ENCODE measurements at places on chromosomes 7 and 10.

DNA sequence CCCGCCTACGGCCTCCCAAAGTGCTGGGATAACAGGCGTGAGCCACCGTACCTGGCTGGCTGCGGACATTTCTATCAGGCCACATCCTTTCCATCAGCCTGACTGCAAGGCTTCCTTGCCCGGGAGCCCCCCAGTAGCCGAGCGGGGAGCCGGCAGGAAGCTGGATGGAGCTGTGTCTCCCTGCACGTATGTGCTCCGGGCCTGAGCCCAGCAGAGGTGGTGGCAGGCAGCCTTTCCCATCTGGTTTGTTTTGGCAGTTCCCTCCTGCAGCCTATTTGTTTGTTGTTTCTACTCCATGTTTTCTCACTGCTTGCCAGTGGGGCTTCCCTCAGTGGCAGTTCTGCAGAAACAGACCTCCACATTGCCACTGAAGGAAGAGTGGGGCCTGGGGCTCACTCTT, 5.4 kb downstream of the POP7 start:
- DNase-seq, result no peak

- no peak for DNase-seq
Observed at GRCh38 chr7:33757050-33757449, 148.3 kb upstream of the BMPER start.

- DNase-seq, result no peak
Observed at GRCh38 chr7:151198945-151199848, 11.1 kb downstream of the H2BK1 start.

DNA sequence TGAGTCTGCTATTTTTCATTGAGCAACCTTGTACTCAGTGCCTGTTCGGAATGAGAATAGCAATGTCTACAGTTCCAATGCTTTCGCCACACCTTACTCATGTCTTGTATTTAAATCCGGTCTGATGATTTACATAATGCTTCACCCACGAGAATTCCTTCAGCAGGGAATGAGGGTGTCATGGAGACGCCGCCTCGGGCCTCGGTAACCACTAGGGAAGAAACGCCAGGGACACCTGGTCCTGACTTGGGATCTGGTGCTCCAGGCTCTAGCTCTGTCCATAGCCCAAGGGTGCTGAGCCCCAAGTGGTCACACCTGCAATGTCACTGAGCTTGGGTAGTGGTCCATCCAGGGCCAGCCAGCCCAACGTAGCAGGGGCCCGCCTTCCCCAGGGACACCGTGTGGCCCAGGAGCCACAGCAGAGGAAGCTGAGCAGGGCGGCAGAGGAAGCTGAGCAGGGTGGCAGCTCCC, 37.4 kb downstream of the PRKAG2 start:
- DNase-seq, result no peak

DNA sequence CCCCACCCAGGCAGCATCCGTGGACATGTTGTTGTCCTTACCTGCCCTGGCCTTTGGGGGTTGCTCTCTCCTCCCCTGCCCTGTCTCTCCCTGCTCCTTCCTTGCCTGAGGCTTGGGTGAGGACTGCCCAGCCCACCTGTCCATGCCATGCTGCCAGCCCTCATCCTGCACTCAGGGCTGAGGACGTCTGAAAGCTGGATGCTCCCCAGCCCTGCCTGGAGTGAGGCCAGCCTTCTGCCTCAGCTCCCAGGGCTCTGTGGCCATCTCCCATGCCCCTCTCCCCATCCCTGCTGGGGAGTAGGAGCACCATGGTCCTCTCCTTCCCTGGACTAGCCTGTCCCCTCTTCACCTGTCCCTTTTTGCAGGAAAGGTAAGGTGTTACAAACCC, 68.4 kb downstream of the RAMP3 start:
- DNase-seq, result no peak
